ENCODE measurements at places on chromosomes 7 and 10.

- no peak for DNase-seq
These were observed 62.1 kb upstream of the STEAP1B start for GRCh38 chr7:22561895-22562593.

GRCh38 chr7:125445836-125446235 lies 516.2 kb upstream of the POT1 start:
- no peak for DNase-seq

- peak; percentile 69 for DNase-seq
These were observed at the start of gene CCDC136 for GRCh38 chr7:128791121-128791971. TSS of gene CCDC136 (plus strand) at chr7:128791968. CDS start at chr7:128792412, 444 bp downstream.

DNA sequence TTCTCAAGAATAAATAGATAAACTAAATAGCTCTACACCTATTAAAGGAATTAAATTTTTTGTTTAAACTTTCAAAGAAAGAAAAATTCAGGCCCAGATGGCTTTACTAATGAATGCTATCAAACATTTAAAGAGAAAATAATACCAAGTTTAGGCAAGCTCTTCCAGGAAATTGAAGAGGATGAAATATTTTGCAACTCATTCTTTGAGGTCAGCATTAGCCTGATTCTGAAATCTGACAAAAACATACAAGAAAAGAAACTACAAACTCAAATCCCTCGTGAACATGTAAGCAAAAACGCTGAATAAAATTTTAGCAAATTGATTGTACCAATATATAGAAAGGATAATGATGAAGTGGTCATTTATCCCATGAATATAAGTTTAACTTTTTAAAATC lies 93.4 kb downstream of the RTKN2 start:
- no peak for DNase-seq

DNA sequence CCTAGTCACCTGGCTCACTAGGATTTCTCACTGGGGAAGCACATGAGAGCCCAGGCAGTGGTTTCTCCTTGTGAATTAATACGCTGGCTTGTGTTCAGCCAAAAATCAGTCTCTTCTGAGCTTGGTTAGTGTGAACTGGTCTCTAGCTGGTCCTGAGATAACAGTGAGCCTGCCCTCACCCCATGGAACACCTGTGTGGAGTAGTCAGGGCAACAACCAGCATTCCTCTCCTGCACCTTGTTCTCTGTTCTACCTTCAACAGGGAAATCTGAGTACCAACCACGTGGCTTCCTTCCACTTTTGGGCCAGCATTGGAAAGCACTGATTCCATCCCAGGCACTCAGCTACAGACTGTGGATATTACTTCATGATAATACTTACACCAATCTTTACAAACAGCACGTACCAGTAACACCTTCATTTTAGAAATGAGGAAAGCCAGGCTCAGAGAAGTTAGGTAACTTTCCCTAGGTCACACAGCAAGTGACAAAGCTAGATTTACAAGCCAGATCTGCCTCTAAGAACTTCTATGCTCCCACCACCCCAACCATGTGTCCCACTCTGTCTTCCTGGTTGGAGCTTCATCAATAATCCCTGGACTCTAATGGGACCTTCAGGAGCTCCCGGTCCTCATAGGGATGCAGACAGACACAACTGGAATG lies 106.6 kb downstream of the GRID1 start:
- no peak for DNase-seq

DNA sequence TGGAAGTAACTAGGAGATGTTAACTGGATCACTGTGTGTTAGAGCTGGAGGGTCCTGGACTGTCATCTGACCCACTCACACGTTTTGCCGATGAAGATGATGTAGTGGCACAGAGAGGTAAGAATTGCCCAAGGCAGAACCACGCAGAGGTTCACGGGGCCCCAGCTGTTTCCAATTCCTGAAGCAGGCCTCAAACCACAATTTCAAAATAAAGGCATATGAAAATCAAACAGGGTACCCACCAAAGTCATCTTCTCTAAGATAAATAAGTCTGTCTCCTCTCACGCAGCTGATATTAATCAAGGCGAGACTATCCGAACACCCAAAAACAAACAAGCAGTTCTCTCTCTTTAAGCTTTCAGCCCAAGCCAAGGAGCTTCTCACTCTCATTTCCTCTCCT lies 113.3 kb upstream of the JCAD start:
- no peak for DNase-seq

DNA sequence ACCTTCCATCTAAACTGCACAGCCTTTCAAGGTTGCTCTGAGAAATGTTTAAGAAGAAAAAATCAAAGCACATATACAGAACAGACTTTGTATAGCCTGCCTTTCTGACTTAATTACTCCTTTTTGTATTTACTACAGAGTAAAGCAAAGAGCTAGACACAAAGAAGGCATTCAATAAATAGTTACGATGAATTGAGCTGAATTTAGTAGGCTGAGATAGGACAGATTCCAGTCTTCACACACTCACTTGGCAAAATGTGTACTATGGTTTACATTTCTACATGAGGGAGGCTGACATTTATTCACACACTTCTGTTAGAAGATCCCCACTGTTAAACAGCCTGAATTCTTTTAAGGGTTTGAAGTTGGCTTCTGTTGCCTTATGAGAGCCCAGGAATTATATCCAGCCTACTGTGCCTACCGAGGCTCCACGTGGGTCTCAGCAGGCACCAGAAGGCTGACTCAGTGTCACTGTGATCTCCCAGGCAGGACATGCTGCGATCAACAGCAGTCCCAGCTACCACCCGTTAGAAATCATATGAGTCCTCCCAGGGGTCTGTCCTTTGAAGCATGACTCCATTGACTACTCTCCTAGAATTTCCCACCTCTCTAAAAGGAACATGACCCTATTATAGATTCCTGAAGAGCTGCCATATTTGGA lies 24.5 kb upstream of the SLC25A13 start:
- no peak for DNase-seq

GRCh38 chr7:149287622-149288021 lies 25.6 kb downstream of the ZNF783 start:
- no peak for DNase-seq

GRCh38 chr7:86320889-86321288 lies 322.8 kb upstream of the GRM3 start:
- no peak for DNase-seq

GRCh38 chr10:97574374-97575126 lies 2.0 kb downstream of the ANKRD2 start:
- peak; percentile 39 for DNase-seq

- no peak for DNase-seq
These were observed 143.8 kb downstream of the CFTR start for GRCh38 chr7:117623606-117624005.

- DNase-seq: no peak
These were observed 102.2 kb upstream of the GPR26 start for GRCh38 chr10:123563994-123564393.

- DNase-seq: no peak
These were observed 17.1 kb upstream of the ZNF800 start for GRCh38 chr7:127409629-127410028.

All from left colon (tissue), 2 donors.